ENCODE measurements at places on chromosomes 4 and X. TPM values are rescaled to one million over a fixed set of nuclear protein-coding genes. Genes with fewer than 3 reads are reported as not detected.

The FHDC1 gene
- polyA plus RNA-seq, result not detected

The PAGE1 gene
- polyA plus RNA-seq, result not detected

The ODAM gene
- not detected for polyA plus RNA-seq

The SLC10A6 gene
- not detected for polyA plus RNA-seq

The CFP gene
- polyA plus RNA-seq, result 3.1 TPM

The TMPRSS11A gene
- polyA plus RNA-seq, result not detected

The ZNF157 gene
- polyA plus RNA-seq, result not detected

The PCDH19 gene
- not detected for polyA plus RNA-seq

The AREG gene
- 0.25 TPM for polyA plus RNA-seq

The KLHL13 gene
- polyA plus RNA-seq, result 12.0 TPM
